ENCODE measurements at places on chromosomes 1 and 21.

DNA sequence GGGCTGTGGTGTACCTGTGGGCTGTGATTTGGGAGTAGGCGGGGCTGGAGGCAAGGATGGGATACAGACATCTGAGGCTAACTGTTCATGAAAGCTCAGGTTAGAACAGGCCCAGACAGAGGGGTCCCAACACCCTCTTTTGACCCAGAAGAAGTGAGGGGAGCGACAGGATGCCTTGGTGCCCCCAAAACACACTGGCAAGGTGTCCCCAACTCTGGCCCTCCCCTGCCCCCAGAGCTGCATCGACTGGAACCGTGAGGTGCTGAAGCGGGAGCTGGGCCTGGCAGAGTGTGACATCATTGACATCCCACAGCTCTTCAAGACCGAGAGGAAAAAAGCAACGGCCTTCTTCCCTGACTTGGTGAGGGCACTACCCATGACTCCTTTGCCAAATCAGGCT, 27.6 kb upstream of the PADI4 start:
- no peak for DNase-seq

DNA sequence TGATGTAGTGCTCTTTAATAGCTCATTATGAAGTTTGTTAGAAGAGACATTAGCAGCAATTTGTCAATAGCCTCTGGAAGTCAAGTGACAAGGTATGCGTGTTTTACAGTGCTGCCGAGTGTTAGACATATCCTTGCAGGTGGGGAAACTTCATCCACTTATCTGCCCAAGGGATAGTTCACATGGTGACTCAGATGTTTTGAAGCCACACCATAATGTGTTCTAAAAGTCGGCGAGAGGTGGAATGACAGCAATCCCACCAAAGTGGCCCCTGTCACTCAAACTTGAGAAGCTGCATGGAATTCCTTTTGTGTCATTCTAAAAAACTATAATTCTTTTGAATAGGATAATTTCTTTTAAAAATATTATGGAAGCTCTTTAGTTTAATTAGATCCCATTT, 98.1 kb downstream of the RUNX1 start:
- no peak for DNase-seq

- DNase-seq: no peak
Measured at GRCh38 chr1:167121375-167122120, 27.7 kb downstream of the STYXL2 start.

DNA sequence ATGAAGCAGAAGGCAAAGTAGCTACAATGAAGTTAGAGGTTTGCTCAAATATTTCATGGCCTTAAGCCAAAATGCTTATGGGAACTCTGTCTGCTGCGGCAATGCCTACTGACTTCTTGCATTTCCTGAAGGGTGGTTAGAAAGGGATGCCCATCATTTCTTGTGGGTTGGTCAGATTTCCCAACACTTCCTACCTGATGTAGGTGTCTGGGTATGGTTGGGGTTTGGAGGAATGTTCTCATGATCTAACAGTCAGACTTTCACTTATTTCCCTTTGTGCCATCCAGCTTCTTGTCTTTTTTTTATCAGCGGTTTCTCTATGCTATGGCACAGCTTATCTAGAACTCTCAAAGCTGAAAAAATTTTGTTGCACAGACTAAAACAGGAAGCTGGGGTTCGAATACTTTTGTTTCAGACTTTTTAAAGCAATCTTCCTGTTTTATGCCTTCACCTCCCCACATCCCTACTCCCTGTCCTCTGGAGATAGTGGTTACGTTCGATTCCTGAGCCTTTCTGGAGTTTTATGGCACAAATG, 307.7 kb downstream of the USP25 start:
- no peak for DNase-seq

DNA sequence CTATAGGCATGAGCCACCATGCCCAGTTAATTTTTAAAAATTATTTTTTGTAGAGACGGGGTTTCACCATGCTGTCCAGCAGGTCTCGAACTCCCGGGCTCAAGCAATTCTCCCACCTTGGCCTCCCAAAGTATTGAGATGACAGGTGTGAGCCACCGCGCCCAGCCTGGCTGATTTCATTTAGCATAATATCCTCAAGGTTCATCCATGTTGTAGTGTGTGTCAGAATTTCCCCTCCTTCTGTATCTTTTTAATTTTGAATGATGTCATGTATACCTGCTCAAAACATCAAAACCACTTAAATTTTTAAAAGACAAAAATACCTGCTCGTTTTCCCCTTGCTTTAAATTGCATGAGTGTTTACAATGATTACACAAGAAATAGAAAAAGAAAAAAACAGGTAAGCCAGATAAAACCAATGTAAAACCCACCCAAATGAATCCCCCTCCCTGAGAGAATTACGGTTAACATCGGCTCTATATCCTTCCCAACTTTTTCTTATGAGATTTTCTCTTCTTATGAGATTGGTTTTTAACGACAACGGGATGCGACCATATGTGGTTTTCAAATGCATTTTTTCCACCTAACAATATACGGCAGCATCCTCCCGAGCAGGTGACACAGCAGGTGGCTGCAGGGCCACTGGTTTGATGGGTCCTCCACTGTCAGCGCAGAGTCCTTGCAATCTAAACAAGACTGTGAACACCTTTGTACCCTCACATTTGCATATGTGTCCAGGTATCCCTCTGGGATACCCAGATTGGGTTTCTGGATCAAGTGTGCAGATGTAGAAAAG, 22.1 kb downstream of the IFFO2 start:
- DNase-seq: no peak
